ENCODE measurements at places on chromosomes 6 and 20.
A peak's percentile ranks its signal among the peaks of the same experiment; 100 is the strongest.

- peak; percentile 13 for DNase-seq
These were observed 94.8 kb downstream of the MBOAT1 start for GRCh38 chr6:20117474-20117873.

DNA sequence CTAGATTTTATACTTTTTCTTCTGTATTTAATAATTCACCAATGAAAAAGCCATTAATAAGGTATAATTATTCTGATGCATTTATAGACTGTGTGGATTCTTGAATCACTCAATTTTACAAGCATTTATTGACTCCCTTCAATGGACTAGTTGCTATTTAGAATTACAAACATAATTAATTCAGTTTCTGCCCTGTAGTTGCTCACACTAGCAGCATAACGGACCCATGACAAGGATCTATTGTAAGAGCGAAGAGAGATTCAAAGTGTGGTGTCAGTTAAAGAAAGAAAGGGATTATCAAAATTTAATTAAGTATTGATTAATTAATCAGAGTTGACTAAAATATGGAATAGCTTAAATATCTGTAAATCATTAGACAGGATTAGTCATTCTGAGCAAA, 602.6 kb upstream of the PTCHD4 start:
- no peak for DNase-seq

DNA sequence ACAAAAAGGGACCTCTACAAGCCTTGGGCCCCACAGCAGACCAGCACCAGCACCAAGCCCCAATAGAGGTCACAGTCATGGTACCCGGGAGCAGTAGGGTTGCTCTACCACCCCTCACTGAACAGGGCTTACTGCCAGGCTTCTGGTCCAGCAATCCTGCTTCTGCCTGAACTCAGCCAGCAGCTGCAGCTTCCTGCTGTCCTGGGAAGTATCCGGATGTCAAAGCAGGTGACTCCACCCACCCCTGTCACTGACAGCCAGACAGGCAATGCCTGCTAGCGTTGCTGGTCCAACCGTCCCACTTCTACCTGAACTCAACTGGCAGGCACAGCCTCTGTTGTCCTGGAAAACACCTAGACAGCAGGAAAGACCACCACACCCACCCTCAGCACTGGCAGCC, 47.0 kb upstream of the PCSK2 start:
- no peak for DNase-seq

GRCh38 chr20:22684763-22685443, 100.5 kb upstream of the FOXA2 start:
- no peak for DNase-seq

- no peak for DNase-seq
These were observed 3.1 kb downstream of the DHX35 start for GRCh38 chr20:38965264-38965663.

- no peak for DNase-seq
These were observed 5.0 kb downstream of the COL21A1 start for GRCh38 chr6:56242346-56242745.

- peak; percentile 26 for DNase-seq
These were observed 13.8 kb downstream of the FOXQ1 start for GRCh38 chr6:1325461-1326309.

- DNase-seq, result peak; percentile 34
These were observed 145.6 kb upstream of the MANEA start for GRCh38 chr6:95431637-95432228.

- DNase-seq, result no peak
These were observed 12.0 kb upstream of the CITED2 start for GRCh38 chr6:139386404-139386803.

- DNase-seq, result no peak
These were observed 25.3 kb upstream of the CD93 start for GRCh38 chr20:23111307-23111943.

DNA sequence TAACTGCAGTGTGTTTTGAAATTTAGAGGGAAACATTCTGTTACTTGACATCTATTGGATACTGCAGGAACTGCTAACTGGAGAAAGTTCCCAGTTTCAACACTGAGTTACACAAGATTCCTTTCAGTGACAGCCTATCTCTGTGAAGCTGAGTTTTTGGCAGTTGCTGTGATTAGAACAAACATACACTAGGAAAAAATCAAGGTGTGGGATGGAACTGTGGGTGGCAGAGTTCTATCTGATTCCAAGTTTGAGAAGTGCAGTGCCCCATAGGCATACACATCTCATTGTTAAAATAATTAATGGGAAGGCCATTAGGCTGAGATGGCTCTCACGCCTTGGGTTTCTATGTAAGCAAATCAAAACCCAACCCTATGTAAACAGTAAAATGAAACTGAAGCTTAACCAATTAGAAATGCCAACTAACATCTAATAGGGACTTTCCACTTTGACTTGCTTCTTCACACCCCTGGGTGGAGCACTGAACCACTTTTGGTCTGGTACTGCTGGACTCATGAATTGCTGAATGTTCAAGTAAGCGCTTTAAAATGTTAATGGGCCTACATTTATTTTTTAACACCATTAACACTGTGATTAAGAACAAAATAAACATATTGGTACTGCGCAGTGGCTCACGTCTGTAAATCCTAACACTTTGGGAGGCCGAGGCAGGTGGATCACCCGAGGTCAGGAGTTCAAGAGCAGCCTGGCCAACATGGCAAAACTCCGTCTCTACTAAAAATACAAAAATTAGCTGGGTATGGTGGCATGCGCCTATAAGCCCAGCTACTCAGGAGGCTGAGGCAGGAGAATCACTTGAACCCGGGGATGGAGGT, 55.2 kb upstream of the TBC1D7 start:
- no peak for DNase-seq

GRCh38 chr6:31559958-31560696, 12.0 kb upstream of the LTA start:
- peak; percentile 81 for DNase-seq

DNA sequence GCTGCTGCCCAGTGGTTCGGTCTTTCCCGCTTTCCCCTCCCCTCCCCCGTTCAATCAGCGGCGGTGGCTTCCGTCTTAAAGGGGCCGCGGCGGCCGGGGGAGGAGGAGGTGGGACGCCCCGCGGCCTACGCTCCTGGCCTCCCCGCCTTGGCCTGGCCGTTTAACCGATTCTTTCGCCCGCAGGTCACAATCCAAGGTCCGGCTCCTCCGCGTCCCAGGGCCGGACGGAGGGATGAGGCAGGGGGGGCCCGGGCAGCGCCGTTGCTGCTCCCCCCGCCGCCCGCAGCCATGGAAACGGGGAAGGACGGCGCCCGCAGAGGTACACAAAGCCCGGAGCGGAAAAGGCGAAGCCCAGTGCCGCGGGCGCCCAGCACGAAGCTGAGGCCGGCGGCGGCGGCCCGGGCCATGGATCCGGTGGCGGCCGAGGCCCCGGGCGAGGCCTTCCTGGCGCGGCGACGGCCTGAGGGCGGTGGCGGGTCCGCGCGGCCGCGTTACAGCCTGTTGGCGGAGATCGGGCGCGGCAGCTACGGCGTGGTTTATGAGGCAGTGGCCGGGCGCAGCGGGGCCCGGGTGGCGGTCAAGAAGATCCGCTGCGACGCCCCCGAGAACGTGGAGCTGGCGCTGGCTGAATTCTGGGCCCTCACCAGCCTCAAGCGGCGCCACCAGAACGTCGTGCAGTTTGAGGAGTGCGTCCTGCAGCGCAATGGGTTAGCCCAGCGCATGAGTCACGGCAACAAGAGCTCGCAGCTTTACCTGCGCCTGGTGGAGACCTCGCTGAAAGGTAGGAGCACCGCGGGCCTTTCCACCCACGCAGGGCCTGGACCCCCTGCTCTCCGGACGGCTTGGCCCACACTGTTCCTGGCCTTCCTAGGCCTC, 1.2 kb downstream of the STK35 start:
- DNase-seq, result peak; percentile 75

DNA sequence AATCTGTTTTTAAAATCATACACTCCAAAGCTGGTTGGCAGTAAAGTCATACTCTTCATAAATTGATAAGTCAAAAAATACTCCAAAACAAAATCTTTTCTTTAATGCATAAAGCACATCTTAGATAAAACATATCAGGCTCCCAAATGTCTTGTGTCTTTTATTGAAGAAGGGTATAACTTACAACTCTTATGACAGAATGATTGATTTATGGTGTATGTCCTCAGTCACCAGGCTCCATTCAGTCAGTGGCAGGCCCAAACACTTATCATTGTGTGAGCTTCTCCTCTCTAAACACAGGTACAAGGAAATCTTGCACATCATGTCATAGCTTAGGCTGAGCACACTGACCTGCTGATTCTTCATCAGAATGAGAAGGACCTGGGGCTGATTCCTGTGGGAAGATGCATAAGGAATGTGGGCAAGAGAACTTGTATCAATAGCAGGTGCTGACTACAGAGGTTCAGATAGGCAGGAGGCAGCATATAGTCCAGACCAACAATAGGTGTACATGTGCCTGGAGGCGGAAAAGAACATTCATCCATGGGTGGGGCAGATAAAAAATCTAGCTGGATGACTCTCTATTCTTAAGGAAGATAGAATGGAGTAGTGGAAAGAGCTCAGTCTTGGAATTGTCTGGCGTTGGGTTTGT, 1.9 kb downstream of the CALHM5 start:
- no peak for DNase-seq

- no peak for DNase-seq
These were observed 16.9 kb upstream of the TMEM14A start for GRCh38 chr6:52654007-52654406.

DNA sequence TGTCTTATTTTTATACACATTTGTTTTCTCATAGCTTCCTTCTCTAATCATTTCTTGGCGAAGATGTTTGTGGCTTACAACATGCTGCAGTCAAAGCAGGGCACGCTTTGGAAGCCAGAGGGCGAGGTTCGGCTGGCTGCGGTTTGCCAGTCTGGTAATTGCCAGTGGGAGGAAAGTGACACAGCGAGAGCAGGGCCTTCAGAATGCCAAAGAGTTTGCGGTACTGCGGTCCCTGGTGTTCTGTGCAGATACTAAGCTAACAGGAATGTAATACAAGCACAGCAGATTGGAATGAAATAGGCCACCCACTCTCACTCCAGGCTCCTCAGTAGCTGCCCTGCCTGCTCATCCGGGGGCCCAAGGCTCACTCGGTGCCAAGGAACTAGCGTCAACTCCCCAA, 58.7 kb upstream of the TGM3 start:
- no peak for DNase-seq

DNA sequence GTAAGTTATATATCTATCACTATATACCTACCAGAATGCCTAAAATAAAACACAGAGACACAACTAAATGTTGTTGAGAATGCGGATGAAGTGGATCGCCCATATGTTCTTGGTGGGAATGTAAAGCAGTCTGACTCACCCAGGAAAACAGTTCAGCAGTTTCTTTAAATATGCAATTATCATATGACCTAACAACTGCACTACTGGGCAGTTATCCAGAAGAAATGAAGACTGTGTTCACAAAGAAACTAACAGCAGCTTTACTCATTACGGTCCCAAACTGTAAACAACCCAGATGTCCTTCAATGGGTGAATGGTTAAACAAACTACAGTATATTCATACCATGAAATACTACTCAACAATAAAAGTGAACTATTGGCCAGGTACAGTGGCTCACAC, 14.3 kb upstream of the ZC3H12D start:
- DNase-seq, result no peak

GRCh38 chr6:93494057-93494456, 74.7 kb upstream of the EPHA7 start:
- DNase-seq, result no peak

All from ACHN (cell line).